ENCODE measurements at places on chromosomes 1 and 21. TPM values are rescaled to one million over a fixed set of nuclear protein-coding genes. Genes with fewer than 3 reads are reported as not detected.

GRCh38 chr1:230827801-230828200, 40.5 kb downstream of the C1orf198 start:
- DNase-seq: no peak

- no peak for DNase-seq
Observed at GRCh38 chr1:1072849-1073742, 1.0 kb downstream of the RNF223 start.

The C1QTNF12 gene
- total RNA-seq: 4.2 TPM

The TSSK3 gene
- 0.69 TPM for total RNA-seq

GRCh38 chr1:241401156-241401555, 44.2 kb upstream of the RGS7 start:
- DNase-seq: no peak

GRCh38 chr1:208217781-208218180, 26.4 kb downstream of the PLXNA2 start:
- DNase-seq: no peak

- peak; percentile 58 for DNase-seq
Observed at GRCh38 chr21:44846485-44847260, 26.8 kb downstream of the PTTG1IP start.

The CAMK2N1 gene
- 0.81 TPM for total RNA-seq

The BEND5 gene
- total RNA-seq: 1.0 TPM

The C4BPA gene
- not detected for total RNA-seq

The UQCRHL gene
- 2.5 TPM for total RNA-seq

DNA sequence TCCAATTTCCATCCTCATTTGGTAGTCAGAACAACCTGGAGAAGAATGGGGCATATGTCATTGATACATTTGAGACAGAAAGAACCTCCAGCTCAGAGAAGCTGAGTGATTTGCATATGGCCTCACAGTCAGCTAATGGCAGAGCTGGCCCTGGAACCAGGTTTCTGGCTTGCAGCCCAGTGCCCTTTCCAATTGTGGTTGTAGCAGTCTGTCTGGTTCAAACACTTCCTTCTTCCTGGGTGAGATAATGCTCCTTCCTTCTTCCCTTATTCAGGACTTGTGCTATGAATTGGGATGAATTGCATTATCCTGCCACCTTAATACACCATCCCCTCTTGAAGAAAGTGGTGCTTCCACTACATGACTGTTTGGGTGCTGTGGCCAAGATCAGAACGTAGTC, 24.2 kb downstream of the SLC5A9 start:
- DNase-seq: no peak

The KMO gene
- not detected for total RNA-seq

DNA sequence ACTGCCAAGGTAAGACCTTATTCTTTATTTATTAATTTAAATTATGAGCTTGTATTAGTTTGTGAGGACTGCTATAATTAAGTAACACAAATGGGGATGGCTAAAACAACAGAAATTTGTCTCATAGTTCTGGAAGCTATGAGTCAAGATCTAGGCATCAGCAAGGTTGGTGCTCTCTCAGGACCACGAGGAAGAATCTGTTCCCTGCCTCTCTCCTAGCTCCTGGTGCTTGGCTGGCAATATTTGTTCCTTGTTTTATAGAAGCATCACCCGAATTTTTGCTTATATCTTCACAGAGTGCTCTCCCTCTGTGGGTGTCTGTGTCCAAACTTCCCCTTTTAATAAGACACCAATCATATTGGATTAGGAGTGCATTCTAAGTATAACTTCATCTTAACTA, 41.4 kb upstream of the CCDC190 start:
- DNase-seq: no peak

GRCh38 chr1:214670098-214670497, 67.1 kb downstream of the CENPF start:
- DNase-seq: no peak

DNA sequence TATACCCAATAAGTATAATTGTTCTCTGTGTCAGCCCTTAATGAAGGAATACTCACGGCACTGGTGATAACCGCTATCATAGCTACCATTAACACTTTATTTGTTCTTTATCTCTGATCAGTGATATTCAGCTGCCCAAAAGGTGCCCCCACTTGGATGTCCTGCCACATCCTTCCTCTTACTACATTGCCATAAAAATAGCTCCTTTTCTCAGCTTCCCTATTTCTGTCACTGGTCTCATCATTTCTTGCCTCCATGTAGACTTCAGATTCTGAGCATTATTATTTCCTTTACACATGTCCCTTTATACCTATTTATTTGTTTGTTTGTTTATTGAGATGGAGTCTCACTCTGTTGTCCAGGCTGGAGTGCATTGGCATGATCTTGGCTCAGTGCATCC, 2.7 kb upstream of the RAB29 start:
- no peak for DNase-seq

The GPA33 gene
- 1.9 TPM for total RNA-seq

- DNase-seq: no peak
Observed at GRCh38 chr1:160293020-160293968, 8.4 kb upstream of the PEX19 start.

The SASS6 gene
- 12.0 TPM for total RNA-seq

All from activated CD4-positive, alpha-beta memory T cell treated with anti-CD3 and anti-CD28 coated beads for 36 hours (primary cell).